ENCODE measurements at places on chromosomes 4 and X. TPM values are rescaled to one million over a fixed set of nuclear protein-coding genes. Genes with fewer than 3 reads are reported as not detected.
A peak's percentile ranks its signal among the peaks of the same experiment; 100 is the strongest.

The MAGEA9B gene
- not detected for polyA plus RNA-seq

The USP51 gene
- 0.40 TPM for polyA plus RNA-seq

The MAGEA4 gene
- polyA plus RNA-seq = not detected

The FABP2 gene
- 661 TPM for polyA plus RNA-seq

The POU4F2 gene
- not detected for polyA plus RNA-seq

The INPP4B gene
- 2.7 TPM for polyA plus RNA-seq

The TIGD4 gene
- polyA plus RNA-seq = 0.37 TPM

The MED12 gene
- 8.4 TPM for polyA plus RNA-seq

The TMSB15A gene
- 0.78 TPM for polyA plus RNA-seq

- DNase-seq = peak; percentile 35
- H3K4me1 ChIP-seq = no peaks in the 10 kb centered on the region
- H3K27ac ChIP-seq = no peak overlapping the region
- no peaks in the 10 kb centered on the region for H3K27me3 ChIP-seq
- H3K4me3 ChIP-seq = no peak overlapping the region
- no peaks in the 10 kb centered on the region for H3K36me3 ChIP-seq
Measured at GRCh38 chrX:109886122-109886761, 116.7 kb upstream of the TMEM164 start.

GRCh38 chr4:34676400-34676799 lies 1567.9 kb downstream of the ARAP2 start:
- H3K27ac ChIP-seq = no peak overlapping the region
- H3K27me3 ChIP-seq = no peaks in the 10 kb centered on the region
- no peaks in the 10 kb centered on the region for H3K36me3 ChIP-seq
- no peak for DNase-seq
- H3K4me1 ChIP-seq = no peaks in the 10 kb centered on the region
- no peak overlapping the region for H3K4me3 ChIP-seq

GRCh38 chr4:107094332-107094731 lies 58.2 kb upstream of the DKK2 start:
- no peaks in the 10 kb centered on the region for H3K36me3 ChIP-seq
- H3K4me3 ChIP-seq = no peak overlapping the region
- H3K27ac ChIP-seq = no peak overlapping the region
- no peaks in the 10 kb centered on the region for H3K27me3 ChIP-seq
- H3K4me1 ChIP-seq = no peaks in the 10 kb centered on the region
- no peak for DNase-seq

- no peaks in the 10 kb centered on the region for H3K27me3 ChIP-seq
- no peak overlapping the region for H3K4me3 ChIP-seq
- no peaks in the 10 kb centered on the region for H3K36me3 ChIP-seq
- no peaks in the 10 kb centered on the region for H3K4me1 ChIP-seq
Measured at GRCh38 chr4:38242822-38243387, 282.7 kb downstream of the PTTG2 start.

DNA sequence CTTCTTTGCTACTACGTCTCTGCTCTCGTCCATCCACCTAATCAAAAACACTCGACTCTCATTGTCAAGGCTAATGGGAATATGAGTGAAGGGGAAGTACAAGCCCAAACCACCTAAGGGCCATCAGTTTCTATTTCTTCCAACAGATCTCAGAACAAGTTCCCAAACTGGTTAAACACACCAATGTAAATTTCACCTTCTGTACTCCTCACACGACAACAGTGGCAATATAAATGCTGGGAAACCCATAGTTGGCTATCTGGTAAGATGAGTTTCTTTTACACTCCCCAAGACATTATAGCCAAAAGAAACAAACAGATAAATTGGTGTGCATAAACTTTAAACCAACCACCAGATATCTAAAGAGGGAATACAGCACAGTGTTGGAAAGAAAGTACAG lies 21.9 kb downstream of the ACSL1 start:
- no peaks in the 10 kb centered on the region for H3K27me3 ChIP-seq
- no peak overlapping the region for H3K27ac ChIP-seq
- no peak for DNase-seq
- H3K4me1 ChIP-seq = peaks cover 4% of the 10 kb centered on the region
- no peaks in the 10 kb centered on the region for H3K36me3 ChIP-seq
- H3K4me3 ChIP-seq = no peak overlapping the region

GRCh38 chrX:132489578-132490419 lies 961 bp upstream of the MBNL3 start:
- DNase-seq = peak; percentile 63
- no peaks in the 10 kb centered on the region for H3K27me3 ChIP-seq
- no peaks in the 10 kb centered on the region for H3K36me3 ChIP-seq
- peak overlapping the region; percentile 84 for H3K27ac ChIP-seq
- H3K4me3 ChIP-seq = peak overlapping the region; percentile 70

DNA sequence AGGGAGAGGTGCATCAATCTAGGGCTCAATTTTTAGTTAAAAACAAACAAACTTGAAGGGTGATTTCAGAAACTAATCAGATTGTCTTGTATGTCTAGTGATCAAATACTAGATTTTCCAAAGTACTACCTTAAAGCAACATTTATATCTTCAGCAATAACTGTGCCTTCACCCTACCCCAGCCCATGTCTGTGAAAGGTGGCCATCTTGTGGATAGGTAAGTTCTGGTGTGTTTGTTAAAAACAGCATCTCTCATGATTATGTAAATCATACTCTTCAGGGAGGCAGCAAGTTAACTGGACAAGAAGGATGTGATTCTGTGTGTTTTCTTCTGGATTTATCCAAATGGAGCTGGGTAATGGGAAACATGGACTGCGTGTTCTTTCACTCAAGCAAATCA lies 81.4 kb upstream of the ACSL1 start:
- DNase-seq = no peak
- H3K36me3 ChIP-seq = no peaks in the 10 kb centered on the region
- H3K4me3 ChIP-seq = no peak overlapping the region
- H3K4me1 ChIP-seq = no peaks in the 10 kb centered on the region

DNA sequence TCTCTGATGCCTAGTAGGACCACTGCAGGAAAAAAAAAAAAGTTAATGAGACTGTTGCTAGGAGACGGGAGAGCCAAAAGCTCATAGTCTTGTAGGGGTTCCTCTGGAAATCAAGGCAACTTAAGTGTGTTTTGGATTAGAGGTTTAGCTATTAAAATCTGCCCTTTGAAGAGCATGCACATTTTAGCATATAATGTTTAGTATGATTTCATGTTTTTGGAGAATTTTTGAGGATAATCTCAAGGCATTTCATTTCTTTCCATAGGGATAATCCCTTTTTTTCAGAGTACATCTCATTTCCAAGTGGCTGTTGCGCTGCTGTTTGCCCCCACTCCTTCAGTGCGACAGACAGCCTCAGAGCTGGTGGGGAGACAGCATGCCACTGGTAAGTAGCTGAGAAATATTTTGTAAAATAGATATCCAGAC lies at the start of gene LINC00632:
TSS of gene LINC00632 (plus strand) at position 339 of the 426 bp plus-strand sequence.
- no peak for DNase-seq
- no peak within 1 kb of the TSS for H3K4me3 ChIP-seq
- no peaks in the 10 kb centered on the region for H3K36me3 ChIP-seq
- no peak within 1 kb of the TSS for H3K27ac ChIP-seq

DNA sequence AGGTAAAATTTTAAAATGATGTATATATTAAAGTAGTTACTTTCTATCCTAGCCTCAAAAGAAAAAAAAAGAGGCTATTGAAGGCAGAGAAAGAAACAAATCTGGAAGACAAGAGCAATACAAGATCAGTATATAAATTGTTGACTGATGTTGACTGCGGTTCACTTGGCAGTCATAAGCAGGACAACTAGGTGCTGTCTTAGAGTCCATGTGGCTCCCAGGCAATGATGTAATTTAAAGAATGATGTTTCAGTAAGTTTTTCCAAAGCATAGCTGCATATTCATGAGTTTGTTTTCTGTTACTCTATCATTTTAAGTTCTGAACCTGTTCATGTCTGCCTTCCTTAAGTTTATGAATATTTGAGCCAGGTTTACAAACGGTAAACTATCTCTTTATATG lies 630.2 kb downstream of the FAT4 start:
- H3K4me3 ChIP-seq = no peak overlapping the region
- no peaks in the 10 kb centered on the region for H3K36me3 ChIP-seq
- no peak overlapping the region for H3K27ac ChIP-seq
- H3K27me3 ChIP-seq = no peaks in the 10 kb centered on the region
- DNase-seq = no peak

GRCh38 chrX:54819201-54819600 lies 11.7 kb downstream of the MAGED2 start:
- no peak overlapping the region for H3K4me3 ChIP-seq
- no peak overlapping the region for H3K27ac ChIP-seq
- DNase-seq = no peak
- peaks cover 3% of the 10 kb centered on the region for H3K36me3 ChIP-seq
- H3K4me1 ChIP-seq = no peaks in the 10 kb centered on the region
- no peaks in the 10 kb centered on the region for H3K27me3 ChIP-seq

- H3K27me3 ChIP-seq = no peaks in the 10 kb centered on the region
- H3K36me3 ChIP-seq = peaks cover 3% of the 10 kb centered on the region
- no peak overlapping the region for H3K27ac ChIP-seq
Measured at GRCh38 chrX:85244450-85245211, 840 bp downstream of the ZNF711 start.

- no peak overlapping the region for H3K4me3 ChIP-seq
- H3K27me3 ChIP-seq = no peaks in the 10 kb centered on the region
- H3K27ac ChIP-seq = no peak overlapping the region
- peaks cover 5% of the 10 kb centered on the region for H3K4me1 ChIP-seq
- DNase-seq = no peak
- H3K36me3 ChIP-seq = no peaks in the 10 kb centered on the region
Measured at GRCh38 chr4:42636645-42636949, 20.3 kb downstream of the ATP8A1 start.

GRCh38 chr4:10576236-10576635 lies 108.3 kb downstream of the CLNK start:
- DNase-seq = no peak
- H3K4me1 ChIP-seq = no peaks in the 10 kb centered on the region
- H3K27me3 ChIP-seq = no peaks in the 10 kb centered on the region
- H3K36me3 ChIP-seq = no peaks in the 10 kb centered on the region
- no peak overlapping the region for H3K4me3 ChIP-seq
- H3K27ac ChIP-seq = no peak overlapping the region

- H3K27me3 ChIP-seq = peaks cover 6% of the 10 kb centered on the region
- no peaks in the 10 kb centered on the region for H3K36me3 ChIP-seq
- no peak overlapping the region for H3K4me3 ChIP-seq
- no peak overlapping the region for H3K27ac ChIP-seq
- H3K4me1 ChIP-seq = no peaks in the 10 kb centered on the region
- DNase-seq = no peak
Measured at GRCh38 chr4:176205299-176205698, 9.9 kb upstream of the SPATA4 start.
